ENCODE measurements at places on chromosomes 2 and 18. TPM values are rescaled to one million over a fixed set of nuclear protein-coding genes. Genes with fewer than 3 reads are reported as not detected.

Gene ARHGAP28
- 42.2 TPM for total RNA-seq

Gene TEKT4
- 0.22 TPM for total RNA-seq

Gene LOXHD1
- total RNA-seq, result 0.77 TPM

Gene CD207
- total RNA-seq, result 5.3 TPM

Gene LRP1B
- total RNA-seq, result 9.5 TPM

Gene SNED1
- total RNA-seq, result 16.0 TPM

Gene IFIH1
- 7.0 TPM for total RNA-seq

Gene RASGRP3
- 18.0 TPM for total RNA-seq

Gene TSPYL6
- total RNA-seq, result 0.44 TPM

Gene ICA1L
- 44.2 TPM for total RNA-seq

Gene SULT1C2
- 3.9 TPM for total RNA-seq

Gene C2orf78
- total RNA-seq, result not detected

Gene DSC3
- total RNA-seq, result 18.1 TPM

Gene PPM1G
- total RNA-seq, result 54.4 TPM

Gene CCDC74B
- total RNA-seq, result 13.4 TPM

Gene TGIF1
- 50.5 TPM for total RNA-seq

Gene IL37
- not detected for total RNA-seq

Gene SPC25
- total RNA-seq, result 13.1 TPM

Gene HOXD8
- total RNA-seq, result 2.1 TPM

Gene HOXD13
- total RNA-seq, result not detected

Gene MORN2
- 17.5 TPM for total RNA-seq

Gene CABLES1
- total RNA-seq, result 18.5 TPM

Gene CKAP2L
- total RNA-seq, result 8.0 TPM

Gene SMAD2
- 328 TPM for total RNA-seq

Gene REG3A
- total RNA-seq, result not detected

Gene SH3BP4
- 40.6 TPM for total RNA-seq

Gene POTEJ
- total RNA-seq, result 0.71 TPM

Gene APCDD1
- total RNA-seq, result 26.8 TPM

Measured in camera-type eye (tissue), 1 donor.